ENCODE measurements at places on chromosomes 2 and 18.

- no peak overlapping the region for H3K27ac ChIP-seq
- H3K36me3 ChIP-seq = no peaks in the 10 kb centered on the region
- peaks cover 3% of the 10 kb centered on the region for H3K4me1 ChIP-seq
- no peaks in the 10 kb centered on the region for H3K27me3 ChIP-seq
These were observed 13.9 kb upstream of the RMND5A start for GRCh38 chr2:86706220-86706619.

DNA sequence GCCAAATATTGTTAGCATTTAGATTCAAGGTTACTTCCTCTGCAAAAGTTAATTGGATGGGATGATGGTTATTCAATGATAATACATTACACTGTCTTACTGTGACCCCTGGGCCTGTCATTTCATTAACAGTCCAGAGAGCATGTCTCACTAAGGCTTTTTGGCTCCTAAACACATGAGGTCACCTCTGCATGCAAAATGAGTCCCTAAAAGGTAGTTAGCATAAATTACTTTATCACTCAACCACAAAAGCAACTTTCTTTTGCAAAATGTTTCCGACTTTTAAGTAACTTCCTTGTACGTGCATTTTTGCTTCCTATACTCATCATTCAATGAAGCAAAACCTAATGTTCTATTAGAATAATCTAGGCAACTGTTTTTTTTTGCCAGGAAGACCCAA, 16.8 kb upstream of the AGFG1 start:
- no peak overlapping the region for H3K4me3 ChIP-seq
- peaks cover 6% of the 10 kb centered on the region for H3K4me1 ChIP-seq
- no peak overlapping the region for H3K27ac ChIP-seq
- no peak for DNase-seq
- H3K27me3 ChIP-seq = no peaks in the 10 kb centered on the region

DNA sequence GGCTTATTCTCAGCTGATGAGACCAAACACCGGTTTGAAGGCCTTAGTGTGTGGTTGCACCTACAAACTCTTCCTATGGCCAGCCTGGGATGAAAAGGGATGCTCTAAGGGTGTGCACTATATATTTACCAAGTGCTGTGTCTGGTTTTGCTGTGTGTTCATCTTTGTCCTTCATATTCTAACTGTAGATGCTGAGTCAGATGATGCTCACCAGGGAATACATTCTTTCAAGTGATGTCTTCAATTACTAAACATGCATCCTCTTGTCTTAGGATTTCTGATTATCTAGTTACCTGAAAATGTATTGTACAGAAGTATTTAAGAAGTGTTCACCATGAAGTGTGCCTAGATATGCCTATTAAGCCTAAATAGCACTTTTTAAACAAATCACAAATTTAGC, 1111.6 kb upstream of the ZEB2 start:
- no peak overlapping the region for H3K27ac ChIP-seq
- no peaks in the 10 kb centered on the region for H3K4me1 ChIP-seq
- no peak overlapping the region for H3K4me3 ChIP-seq
- no peaks in the 10 kb centered on the region for H3K36me3 ChIP-seq
- no peaks in the 10 kb centered on the region for H3K27me3 ChIP-seq

- no peak overlapping the region for H3K27ac ChIP-seq
- peaks cover 2% of the 10 kb centered on the region for H3K4me1 ChIP-seq
- H3K27me3 ChIP-seq = no peaks in the 10 kb centered on the region
- H3K4me3 ChIP-seq = no peak overlapping the region
- H3K36me3 ChIP-seq = no peaks in the 10 kb centered on the region
These were observed 1.2 kb downstream of the GALNT5 start for GRCh38 chr2:157258520-157259326.
